ENCODE measurements at places on chromosomes 7 and 10.

GRCh38 chr10:61076572-61077114 lies 132.7 kb upstream of the RHOBTB1 start:
- DNase-seq: no peak

DNA sequence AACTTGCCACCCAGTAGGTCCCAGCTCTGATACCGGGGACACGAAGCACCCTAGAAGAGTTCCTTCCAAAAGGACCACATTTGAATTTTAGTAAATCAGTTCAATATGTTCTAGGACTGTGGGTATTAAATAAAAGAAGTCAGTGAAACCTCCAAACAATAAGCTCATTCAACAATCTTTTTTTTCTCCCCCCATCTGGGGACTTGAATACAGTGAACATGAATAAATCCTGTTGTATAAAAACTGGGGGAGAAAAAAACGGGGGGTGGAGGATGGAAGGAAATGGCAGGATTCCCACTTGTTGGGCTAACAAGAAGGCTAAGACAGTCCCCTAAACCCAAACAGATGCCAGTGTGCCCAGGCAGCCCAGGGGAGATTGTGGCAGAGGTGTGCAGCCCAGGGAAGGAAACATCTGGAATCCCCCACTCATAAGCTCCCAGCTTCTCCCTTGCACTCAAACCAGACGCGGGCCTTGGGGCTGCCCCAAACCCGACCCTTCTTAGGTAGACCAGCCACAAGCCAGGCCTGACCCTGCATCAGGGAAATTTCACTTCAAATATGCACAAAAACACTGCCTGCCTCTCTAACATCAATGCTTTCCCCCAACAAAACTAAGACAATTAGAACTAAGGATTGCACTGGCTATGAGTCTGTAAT lies 8.8 kb downstream of the AFAP1L2 start:
- no peak for DNase-seq

- DNase-seq: no peak
Observed at GRCh38 chr7:151083071-151083823, at the start of gene TMUB1. Gene TMUB1, minus strand, starts transcription at chr7:151083493. Its CDS starts 930 bp downstream, at chr7:151082563.

- DNase-seq: no peak
Observed at GRCh38 chr7:34140066-34140465, 234.7 kb downstream of the BMPER start.

DNA sequence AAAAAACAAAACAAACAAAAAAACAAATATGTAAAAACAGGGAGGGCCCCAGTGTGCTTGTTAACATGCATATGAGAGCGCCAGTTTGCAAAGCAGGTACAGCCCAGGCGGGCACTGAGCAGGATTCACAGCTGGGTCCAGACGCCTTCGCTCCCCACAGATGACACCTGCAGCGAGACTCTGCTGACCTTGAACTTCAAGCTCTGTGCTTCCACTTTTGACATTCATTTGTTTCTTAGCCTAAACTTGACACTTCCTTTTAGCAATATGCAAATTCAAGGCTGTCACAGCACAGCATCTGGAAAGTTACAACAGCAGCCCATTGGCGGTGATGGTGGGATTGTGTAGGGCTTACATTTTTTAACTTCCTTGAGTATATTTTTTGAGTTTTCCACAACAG lies 88.8 kb upstream of the TNS3 start:
- no peak for DNase-seq

- no peak for DNase-seq
Observed at GRCh38 chr7:19772841-19773760, at the start of gene TMEM196. Gene TMEM196, minus strand, starts transcription at chr7:19773617. Its CDS starts 921 bp downstream, at chr7:19772696.

DNA sequence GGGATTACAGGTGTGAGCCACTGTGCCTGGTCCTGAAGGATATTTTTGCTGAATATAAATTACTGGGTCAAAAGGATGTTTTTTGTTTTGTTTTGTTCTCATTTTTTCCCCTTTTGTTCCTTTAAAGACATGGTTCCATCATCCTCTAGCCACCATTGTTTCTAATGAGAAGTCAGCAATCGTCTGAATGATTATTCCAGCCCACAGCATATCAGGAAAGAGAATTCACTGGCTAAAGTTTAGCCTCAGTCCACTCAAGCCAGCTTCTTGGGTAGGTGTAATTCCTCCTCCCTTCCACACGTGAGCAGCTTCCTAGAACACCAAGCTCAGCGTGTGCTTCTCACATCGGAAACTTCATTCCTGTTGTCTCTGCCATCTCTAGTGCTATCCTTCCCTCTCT lies 112.8 kb upstream of the INSIG1 start:
- no peak for DNase-seq

- DNase-seq: no peak
Observed at GRCh38 chr7:91228327-91228726, 35.9 kb upstream of the FZD1 start.

Measured in HS-27A (cell line).